Activated CD8-positive, alpha-beta memory T cell treated with anti-CD3 and anti-CD28 coated beads for 1 hour (primary cell): ENCODE measurements at places on chromosomes 2 and 18.

- DNase-seq = no peak
Measured at GRCh38 chr2:11112870-11113428, 42.3 kb upstream of the SLC66A3 start.

DNA sequence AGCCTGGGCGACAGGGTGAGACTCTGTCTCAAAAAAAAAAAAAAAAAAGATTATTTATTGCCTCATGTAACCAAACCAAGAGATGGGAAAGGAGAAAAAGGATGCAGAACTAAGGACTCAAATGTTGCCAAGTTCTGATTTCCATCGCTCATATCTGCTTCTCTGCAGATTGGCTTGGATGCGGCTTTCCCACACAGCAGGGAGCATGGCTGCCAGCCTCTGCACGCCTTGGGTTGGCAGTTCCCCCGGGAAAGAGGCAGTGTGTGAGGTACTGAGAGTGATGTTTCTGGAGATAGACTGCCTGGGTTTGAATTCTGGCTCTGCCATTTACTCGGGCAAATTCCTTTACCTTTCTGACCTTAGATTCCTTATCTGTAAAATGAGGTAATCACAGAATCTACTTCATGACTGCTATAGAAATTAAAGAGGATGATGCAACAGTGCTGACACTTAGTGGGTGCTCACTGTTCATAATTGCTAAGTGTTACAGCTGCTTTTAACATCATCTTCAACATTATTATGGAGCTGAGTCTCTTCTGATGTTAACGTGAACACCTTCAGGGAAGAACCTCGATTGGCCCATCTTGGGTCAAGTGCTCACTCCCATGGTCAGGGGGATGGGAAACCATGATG, 68.8 kb downstream of the ACAA2 start:
- DNase-seq = no peak

GRCh38 chr18:31049189-31049588, 6.6 kb upstream of the DSC3 start:
- DNase-seq = no peak

DNA sequence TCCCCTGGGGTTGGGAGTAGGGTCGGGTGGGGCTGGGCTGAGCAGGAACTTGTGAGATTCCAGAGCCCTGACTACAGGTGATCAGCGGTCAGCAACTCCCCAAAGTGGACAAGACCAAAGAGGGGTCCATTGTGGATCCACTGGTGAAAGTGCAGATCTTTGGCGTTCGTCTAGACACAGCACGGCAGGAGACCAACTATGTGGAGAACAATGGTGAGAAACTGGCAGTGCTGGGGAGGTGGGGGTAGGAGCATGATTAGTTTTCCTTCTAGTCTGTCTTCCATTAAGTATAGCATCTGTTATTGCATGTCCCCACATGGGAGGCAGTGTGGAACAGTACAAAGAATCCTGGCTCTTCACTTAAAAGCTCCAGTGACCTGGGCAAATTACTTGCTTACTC, 23.7 kb downstream of the ZNF142 start:
- DNase-seq = no peak

GRCh38 chr2:240356700-240357640, 78.5 kb upstream of the GPC1 start:
- no peak for DNase-seq

- DNase-seq = no peak
Measured at GRCh38 chr2:54593249-54593648, 130.2 kb upstream of the EML6 start.

- no peak for DNase-seq
Measured at GRCh38 chr18:43524260-43524659, 247.0 kb upstream of the SYT4 start.

GRCh38 chr2:171083451-171083850, 77.2 kb downstream of the TLK1 start:
- DNase-seq = no peak

- DNase-seq = no peak
Measured at GRCh38 chr18:45991788-45992187, 24.7 kb upstream of the EPG5 start.

GRCh38 chr2:201887773-201888425, 81.6 kb downstream of the CDK15 start:
- no peak for DNase-seq

DNA sequence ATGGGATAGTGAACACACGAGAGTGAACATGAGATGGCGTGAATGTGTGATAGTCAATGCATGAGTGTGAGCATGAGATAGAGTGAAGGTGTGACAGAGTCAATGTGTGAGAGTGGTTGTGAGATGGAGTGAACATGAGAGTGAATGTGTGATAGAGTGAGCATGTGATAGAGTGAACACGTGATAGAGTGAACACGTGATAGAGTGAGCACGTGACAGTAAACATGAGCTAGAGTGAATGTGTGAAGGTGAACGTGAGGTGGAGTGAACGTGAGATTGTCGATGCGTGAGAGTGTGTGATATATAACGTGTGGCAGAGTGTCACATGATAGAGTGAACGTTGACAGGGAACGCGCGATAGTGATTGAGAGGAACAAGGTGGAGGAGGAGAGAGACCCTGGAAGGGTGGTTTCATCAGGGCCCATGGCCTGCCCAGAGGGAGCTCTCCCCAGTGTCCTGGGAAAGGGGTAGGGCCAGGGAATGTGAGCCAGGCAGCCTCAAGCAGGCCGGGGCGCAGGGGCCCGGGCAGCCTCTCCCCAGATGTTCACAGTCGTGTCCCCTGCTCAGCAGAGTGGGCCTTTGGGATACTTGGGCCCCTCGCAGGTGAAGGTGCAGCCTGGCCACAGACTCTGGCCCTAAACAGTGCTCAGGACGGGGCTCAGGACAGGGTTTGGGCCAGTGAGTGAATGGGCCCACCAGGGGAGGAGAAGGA, 516.9 kb downstream of the EIPR1 start:
- DNase-seq = no peak

GRCh38 chr2:205717175-205717846, 35.0 kb downstream of the NRP2 start:
- no peak for DNase-seq

DNA sequence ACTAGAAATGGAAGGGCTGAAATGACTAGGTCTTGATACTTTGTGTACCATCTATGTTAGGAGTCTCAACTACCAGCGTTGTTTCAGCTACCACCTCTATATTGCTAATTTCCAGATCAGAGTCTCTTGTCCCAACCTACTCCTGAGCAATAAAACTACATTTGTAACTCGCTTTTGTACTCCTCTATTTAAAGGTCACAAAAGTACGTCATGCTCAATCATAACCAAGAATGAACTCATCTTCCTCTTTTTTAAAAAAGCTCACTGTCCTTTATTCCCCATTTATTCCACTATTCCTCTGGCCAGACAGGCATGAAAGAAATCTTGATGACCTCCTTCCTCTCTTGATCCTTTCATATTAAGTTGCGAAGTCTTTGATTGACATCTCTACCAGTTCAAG, 11.2 kb upstream of the MATN3 start:
- no peak for DNase-seq

GRCh38 chr2:234593636-234594035, 96.8 kb upstream of the ARL4C start:
- no peak for DNase-seq

DNA sequence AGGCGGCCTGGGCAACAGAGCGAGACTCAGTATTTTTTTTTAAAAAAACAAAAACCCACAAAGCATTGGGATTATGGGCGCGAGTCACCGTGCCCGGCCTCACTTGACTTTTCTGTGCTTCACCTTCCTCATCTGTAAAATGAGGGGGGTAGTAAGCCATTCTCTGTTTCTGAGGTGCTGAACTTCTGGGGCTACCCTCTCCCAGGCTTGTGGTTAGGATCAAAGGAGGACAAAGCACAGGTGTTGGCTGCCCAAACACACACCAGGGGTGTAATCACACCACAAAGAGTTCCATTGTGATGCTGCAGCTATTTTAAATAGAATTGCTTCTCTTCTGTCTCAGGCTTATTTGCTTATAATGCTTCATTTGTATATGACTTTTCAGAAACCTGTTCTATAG, 35.8 kb upstream of the INHBB start:
- no peak for DNase-seq

GRCh38 chr2:150429384-150429961, 58.0 kb downstream of the RND3 start:
- no peak for DNase-seq

DNA sequence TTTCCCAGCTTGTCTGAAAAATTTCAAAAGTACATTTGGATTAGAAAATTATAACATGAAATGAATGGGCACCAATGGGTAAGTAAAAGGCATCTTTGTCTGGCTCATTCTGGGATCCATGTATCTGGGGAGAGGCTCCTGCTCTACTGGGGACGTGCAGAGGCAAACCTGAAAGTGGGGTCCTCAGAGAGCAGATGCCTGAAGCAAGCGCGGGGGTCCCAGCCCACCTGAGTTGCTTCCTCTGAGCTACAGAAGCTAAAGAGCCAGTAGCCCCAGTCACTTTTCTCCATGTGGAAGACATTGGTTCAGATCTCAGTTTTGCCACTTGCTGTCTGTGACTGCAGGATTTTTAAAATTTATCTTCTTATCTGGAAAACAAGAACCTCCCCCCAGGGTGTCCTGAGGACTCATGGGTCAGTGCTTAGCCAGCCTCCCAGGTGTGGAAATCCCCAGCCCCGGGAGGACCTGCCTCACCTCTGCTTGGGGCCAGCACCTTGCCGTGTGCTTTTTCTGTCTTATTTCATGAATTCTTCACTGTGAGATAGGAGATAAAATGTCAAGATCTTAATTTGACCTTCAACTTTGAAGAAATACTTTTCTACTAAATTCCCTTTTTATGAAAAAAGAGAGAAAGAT, 25.1 kb upstream of the ODC1 start:
- no peak for DNase-seq

DNA sequence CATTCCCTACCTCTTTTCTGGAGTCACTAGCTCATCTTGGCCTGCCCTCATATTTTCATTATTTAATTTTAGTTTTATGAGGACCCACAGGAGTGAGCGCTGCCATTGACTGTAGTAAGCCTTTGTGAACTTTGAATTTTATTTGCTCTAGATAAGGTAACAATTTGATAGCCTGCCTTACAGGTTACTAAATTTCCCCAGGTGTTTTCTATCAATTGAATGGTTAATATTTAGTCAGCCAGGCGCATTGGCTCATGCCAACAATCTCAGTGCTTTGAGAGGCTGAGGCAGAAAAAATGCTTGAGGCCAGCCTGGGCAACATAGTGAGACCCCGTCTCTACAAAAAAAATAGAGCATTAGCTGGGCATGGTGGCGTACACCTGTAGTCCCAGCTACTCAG, 50.2 kb downstream of the DAW1 start:
- DNase-seq = no peak

GRCh38 chr18:22514655-22515054, 96.9 kb upstream of the CTAGE1 start:
- DNase-seq = no peak

DNA sequence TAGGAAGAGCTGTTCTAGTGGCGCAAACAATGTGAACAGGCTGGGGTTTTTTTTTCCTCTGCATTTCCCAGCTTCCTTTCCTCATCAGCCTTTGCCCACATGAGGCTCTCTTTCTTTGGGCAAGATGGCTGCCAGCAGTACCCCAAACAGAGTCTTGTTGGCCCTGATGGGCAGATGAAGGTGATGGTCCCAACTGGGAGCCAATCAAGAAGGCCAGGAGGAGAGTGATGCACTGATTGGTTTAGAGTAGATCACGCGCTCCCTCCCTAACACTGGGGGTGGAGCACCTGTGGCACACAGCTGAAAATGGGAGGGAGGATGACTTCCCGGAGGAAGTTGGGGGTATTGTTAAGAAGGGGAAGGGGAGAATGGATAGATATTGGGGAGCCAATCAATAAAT, 96.3 kb upstream of the FZD7 start:
- no peak for DNase-seq

GRCh38 chr2:195818526-195818925, 161.5 kb downstream of the SLC39A10 start:
- no peak for DNase-seq

- no peak for DNase-seq
Measured at GRCh38 chr18:31774477-31774785, 13.8 kb upstream of the SLC25A52 start.

- DNase-seq = no peak
Measured at GRCh38 chr2:202778217-202778616, 93.3 kb downstream of the ICA1L start.

- DNase-seq = no peak
Measured at GRCh38 chr2:203566161-203566560, 31.1 kb upstream of the RAPH1 start.

- DNase-seq = no peak
Measured at GRCh38 chr18:46536215-46536874, 120.7 kb downstream of the LOXHD1 start.

DNA sequence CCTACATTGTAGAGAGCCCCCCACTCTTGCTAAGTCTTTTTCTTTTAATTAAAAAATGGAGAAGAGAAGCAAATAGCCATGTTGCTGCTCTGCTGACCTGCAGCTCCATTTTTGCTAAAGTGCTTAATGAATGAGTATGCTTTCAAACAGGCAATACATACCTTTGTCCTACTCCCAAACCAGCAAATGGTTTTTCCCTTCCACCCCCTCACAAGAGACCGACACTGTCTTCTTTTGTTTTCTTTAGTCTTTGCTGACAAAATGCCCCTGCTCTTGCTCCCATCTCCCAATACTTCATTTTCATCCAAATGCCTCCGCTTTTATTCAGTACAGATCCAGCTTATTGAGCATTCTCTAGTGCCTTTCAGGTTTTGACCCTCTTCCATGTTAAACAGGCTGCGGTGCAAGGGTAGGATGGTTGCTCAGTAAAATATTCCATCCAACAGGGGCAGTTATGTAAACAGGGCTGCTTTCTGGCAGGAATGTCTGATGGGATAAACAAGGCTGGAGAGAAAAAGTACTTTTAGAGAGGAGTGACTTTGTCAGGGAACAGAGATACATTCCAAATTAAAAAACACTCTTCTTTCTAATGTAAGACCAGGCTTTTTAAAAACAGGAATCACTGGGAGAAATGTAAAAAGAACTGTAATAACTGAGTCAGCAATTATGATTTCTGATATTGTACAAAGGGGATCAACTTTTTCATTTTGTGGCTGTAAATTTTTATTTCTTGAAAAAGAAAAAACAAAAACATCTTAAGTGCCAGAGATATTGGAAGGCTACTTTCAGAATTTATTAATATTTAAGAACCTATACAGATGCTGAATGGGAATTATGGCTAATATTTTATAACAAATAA, 136.8 kb downstream of the MEP1B start:
- no peak for DNase-seq
